Renal cortex interstitium (tissue), 15 donors: ENCODE measurements at places on chromosomes 5 and 9.

GRCh38 chr9:94112716-94113465 lies 28.6 kb downstream of the PTPDC1 start:
- DNase-seq, result no peak

GRCh38 chr9:134551644-134552348 lies 89.8 kb upstream of the COL5A1 start:
- no peak for DNase-seq

DNA sequence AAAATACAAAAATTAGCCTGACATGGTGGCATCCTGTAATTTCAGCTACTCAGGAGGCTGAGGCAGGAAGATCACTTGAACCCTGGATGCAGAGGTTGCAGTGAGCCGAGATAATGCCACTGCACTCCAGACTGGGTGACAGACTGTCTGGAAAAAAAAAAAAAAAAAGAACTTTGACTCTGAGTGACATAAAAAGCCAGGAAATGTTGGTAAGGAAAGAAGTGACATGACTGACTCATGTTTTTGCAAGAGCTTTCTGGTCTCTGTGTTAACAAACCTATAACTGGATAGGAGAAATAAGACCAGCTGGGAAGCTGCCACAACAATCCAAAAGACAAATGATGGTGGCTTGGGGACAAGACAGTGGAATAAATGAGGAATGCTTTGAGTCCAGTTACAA lies 272.1 kb downstream of the HINT1 start:
- DNase-seq, result no peak

GRCh38 chr9:88824711-88825110 lies 166.6 kb upstream of the S1PR3 start:
- no peak for DNase-seq

GRCh38 chr5:75335486-75335885 lies 1.5 kb upstream of the HMGCR start:
- no peak for DNase-seq

DNA sequence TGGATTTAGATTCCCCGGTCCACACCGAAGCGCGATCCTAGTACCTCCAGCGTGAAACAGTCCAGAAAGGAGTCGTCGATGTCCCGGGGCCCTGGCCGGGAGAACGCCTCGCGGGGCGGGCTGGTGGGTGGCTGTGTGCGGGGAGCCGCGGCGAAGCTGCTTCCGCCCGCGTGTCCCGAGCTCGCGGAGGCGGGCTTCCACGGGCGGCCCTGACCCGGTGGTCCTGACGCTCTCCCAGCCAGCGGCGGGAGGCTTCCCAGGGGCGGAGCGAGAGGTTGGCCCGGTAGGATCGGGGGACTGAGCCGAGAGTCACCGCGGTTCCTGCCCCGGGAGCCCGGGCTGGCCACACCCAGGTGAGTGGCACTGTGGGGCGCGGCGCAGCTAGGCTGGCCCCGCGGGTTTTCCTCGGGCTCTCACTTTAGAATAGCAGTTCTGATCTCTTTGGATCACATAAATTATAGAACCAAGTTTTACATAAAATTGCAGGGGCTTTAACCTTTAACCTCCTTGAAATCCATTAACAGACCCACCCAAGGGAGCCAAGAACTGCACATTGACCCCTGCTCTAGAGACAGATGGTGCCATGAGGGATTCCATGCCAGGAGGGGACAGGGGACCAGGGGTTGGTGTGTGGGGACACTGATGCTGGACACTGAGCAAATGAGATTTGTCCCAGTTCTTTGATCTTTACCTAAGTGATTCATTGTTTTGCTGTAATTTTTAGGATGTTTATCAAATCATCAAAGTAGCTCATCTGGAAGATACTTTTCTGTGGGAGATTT lies 29.2 kb upstream of the IL31RA start:
- DNase-seq, result peak; percentile 17

GRCh38 chr9:108194154-108194553 lies 661.6 kb downstream of the ACTL7B start:
- DNase-seq, result no peak

DNA sequence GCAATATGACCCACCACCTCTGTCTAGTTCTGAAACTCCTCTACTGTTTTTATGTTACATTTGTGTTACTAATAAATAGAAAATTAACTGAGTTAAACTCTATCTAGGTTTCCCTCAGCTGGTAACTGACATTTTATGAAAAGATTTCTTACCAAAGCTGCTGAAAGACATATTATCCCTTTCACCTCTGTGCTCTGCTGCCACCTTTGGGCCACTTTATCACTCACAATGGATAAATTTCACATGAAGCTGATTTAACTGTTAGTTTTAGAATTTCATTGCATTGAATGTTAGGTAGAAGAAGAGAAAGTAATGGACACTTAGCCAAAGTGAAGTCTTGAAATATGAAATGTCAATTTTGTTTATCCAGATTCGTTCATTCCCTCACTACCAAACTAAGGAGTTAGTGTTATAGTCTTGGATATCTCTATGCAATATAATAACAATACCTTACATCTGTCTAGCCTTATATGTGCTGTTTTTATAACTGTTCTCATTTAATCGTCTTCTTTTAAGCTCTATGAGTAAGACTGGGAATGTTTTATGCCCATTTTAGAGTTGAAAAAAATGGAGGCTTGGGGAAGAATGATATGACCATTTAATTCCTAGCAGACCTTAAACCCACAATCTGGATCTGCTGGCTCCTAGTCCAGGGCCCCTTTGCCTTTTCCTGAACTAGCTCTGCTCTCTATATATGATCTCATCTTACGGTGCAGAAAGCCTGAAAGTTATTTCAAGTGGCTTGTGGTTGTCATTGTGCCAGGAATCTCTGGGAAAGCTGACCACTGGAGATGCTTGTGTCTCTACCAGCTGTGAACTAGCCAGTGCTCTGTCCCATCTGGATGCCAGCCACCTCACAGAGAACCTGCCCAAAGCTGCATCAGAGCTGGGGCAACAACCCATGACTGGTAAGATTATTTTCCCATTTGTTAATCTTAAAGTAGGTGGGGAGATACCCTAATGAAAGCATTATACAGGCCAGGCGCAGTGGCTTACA lies 97.1 kb downstream of the GOLPH3 start:
- DNase-seq, result no peak

- DNase-seq, result no peak
These were observed 148.7 kb downstream of the LURAP1L start for GRCh38 chr9:12923468-12924009.

- no peak for DNase-seq
These were observed 7.1 kb downstream of the PLCXD3 start for GRCh38 chr5:41503310-41503709.

GRCh38 chr9:115058684-115059315 lies 59.2 kb downstream of the TNC start:
- no peak for DNase-seq

GRCh38 chr5:134026521-134027287 lies 21.9 kb upstream of the VDAC1 start:
- DNase-seq, result peak; percentile 35

DNA sequence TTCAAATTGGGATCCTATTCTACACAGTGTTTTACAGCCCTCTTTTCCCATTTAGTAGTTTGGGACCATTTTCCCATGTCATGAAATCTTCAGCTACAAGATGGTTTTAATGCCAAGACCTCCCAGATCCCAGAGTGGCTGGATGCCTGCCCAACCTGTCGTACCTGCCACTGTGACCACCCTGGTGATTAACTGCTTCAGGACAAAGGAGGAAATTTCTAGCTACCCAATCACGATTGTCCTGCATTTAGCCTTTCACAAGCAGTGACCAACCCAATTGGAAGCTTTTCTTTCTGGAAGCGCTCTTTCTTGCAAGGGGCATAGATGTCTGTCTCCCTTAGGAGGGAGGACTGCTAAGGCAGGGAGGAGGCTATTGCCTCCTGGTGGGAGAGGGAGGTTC lies 13.8 kb downstream of the IL9 start:
- DNase-seq, result no peak

DNA sequence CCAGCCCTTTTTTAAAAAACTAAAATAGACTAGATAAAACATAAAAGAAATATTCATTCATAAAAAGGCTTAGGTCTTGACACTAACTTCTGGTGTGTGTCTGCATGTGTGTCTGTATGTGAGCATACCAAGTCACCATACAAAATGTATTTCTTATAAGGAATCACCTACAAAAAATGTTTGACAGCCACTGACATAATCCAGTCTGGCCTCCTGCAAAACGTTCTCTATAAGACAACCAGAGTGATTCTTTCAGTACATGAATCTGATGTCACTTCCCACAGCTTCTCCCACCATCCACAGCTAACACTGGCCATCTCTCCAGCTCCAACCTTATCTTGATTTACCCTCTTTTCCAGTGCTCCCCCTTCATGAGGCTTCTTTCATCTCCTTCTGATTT lies 192.3 kb downstream of the TLE1 start:
- no peak for DNase-seq

DNA sequence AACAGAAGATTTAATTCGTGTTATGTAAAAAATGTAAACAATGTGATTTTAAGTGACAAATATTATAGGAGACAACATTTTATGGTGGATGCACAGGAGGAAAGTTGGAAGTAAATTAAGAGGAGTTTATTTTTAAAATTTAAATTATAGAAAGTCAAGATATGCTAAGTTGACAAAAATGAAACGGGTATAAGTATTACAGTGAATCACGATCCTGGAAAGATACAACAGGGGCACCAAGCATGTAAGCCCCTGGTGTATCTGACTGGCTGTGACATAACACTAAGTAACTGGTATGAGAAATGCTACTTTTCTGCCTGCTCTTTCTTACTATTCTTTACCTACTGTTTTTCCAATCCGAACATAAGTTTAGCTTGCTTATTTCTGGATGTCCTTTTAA lies 419.8 kb upstream of the CHD1 start:
- no peak for DNase-seq

DNA sequence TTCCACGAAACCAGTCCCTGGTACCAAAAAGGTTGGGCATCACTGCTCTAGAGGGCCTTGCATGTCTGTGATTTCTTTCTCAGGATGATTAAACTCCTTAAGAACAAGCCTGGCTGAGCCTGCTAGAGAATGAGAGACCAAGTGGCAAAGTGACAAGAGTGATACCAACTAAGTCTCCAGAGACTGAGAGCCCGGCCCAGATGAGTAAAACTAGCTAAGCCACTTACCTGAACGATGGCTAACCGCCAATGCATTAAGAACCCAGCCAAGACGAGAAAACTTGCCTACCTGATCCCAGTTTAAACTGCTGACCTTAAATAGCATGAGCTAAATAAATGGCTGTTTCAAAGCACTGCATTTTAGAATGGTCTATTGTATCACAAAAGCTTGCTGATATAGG lies 5.6 kb upstream of the CCDC152 start:
- DNase-seq, result no peak
